ENCODE measurements at places on chromosomes 1 and 21.

DNA sequence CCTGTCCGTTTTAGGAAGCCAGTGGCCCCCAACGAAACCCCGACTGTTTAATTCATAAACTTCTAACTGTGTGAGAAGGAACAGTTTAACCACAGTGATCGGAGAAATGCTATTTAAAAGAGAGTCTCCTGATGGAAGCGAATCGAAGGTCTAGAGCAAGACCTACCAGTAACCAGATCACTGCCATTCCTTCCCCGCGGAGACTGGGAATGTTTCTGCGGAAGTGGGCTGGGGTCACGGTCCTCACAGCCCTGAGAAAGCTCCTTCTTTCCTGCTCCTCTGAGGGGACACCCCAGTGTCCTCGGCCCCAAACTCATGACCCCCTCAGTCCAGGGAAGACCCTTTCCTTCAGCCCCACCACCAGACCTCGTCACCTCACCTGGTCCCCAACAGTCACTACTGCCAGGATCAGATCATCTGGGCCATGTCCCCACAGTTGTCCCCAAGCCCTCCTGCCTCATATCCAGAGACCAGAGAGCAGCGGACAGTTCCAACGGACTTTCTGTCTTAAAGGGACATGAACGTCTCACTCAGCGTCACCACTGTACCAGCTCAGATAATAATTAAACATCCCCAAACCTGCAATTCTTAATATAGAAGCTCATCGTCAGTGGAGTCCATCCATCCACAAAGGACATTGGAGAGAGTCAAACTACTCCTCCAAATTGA lies at the start of gene TCP10L:
Gene TCP10L, minus strand, starts transcription at position 482 of the 669 bp plus-strand sequence. CDS start 1,219 bp downstream, outside the sequence.
- no peak for DNase-seq

DNA sequence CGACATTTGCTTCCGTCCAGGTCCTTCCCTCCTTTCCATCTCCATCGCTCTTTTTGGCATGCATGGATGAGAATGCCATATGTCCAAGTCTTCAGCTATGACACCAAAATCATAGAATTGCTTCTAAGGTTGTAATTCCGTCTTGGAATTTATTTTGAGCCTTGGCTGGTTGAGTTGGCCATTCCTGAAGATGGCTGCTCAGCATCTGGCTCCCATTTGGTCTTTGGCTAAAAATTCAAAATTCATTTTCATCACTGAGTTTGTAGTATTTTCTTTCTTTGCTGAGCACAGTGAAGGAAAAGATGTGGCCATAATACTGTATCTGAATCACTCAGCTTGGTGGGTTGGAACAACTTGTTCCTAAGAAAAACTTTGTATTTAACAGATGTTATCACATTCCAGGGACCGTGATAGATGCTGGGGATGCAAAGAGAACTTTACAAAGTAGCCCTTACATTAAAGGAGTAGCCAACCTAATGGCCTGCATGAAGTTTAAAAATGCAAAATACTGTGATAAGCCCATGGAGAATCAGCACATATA lies 15.6 kb downstream of the JUN start:
- no peak for DNase-seq

- DNase-seq = no peak
These were observed 25.3 kb downstream of the SLC30A7 start for GRCh38 chr1:100921110-100921706.

GRCh38 chr1:185843986-185844385 lies 109.8 kb downstream of the HMCN1 start:
- no peak for DNase-seq

- no peak for DNase-seq
These were observed 54.7 kb upstream of the ZRANB2 start for GRCh38 chr1:71135571-71135970.

- DNase-seq = no peak
These were observed 16.1 kb upstream of the LRRC3 start for GRCh38 chr21:44439211-44439600.

DNA sequence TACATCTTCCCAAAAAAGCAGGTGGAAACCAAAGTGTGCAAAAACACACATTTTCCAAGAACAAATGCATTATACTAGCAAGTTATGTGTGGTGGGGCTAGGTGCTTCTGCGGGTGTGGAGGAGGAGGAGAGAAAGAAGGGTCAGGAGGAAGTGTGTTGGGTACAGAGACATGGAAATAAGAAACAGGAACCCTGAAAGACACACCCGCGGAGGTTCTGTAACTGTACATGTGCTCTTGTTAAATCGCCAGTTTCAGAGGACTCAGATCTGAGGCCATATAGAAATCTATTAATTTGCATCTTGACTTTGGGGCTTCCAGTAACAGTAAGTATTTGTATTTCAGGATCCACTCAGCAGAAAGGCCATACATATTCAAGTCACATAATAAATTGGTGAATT lies 30.9 kb downstream of the ERG start:
- no peak for DNase-seq

DNA sequence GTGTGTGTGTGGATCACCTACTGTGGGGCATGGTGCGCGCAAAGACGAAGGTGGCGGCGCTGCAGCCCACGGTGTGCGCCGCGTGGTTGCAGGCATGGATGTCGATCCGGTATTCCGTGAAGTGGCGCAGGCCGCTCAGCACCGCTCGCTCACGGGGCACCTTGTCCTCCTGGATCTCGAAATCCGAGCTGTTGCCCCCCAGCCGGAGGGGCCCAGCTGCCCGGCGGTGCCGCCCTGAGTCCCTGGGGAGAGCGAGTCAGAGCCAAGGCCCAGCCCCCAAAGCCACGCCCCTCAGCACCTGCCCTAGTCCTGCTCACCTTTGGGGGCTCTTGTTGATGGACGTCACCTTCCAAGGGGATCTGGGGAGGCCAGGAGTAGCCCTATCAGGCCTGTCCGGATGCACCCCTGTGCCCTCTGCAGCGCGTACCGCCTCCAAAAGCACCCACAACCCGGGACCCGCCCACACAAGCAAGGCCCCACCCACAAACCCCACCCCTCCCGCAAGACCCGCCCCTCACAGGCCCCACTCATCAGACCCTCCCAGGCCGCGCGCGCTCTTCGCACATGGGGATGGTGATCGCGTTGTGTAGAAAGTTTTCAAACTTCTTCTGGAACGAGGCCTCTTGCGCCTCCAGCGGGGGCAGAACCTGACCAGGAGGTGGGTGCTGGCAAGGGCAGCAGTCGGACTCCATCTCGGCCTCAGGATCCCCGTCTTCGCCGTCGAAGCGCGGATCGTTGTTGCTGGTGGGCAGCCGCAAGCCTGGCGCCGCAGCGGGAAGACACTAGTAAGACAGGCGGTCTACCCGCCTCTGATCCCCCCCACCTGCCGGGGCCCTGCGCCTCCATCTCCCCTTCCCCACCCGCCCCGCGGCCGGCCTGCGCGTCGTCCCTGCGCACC lies 13.6 kb downstream of the INSRR start:
- peak; percentile 46 for DNase-seq

GRCh38 chr1:33468531-33468930 lies 3.9 kb upstream of the ZSCAN20 start:
- DNase-seq = no peak

- DNase-seq = no peak
These were observed 220.8 kb upstream of the KIAA0040 start for GRCh38 chr1:175413367-175413766.

DNA sequence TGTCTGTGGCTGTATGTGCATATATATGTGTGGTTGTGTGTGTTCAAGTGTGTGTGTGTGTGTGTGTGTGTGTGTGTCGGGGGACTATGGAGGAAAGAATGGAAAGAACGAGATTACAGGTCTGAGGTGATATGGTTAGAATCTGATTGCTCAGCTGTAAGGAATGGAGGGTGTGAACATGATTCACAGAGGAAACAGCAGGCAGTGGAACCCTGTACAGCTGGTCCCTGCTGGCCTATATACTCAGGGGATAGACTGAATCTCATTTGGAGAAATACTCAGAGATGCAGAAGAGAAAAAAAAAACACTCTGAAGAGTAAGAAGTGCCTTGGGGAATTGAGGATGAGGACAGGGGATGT lies 180.1 kb upstream of the ESRRG start:
- no peak for DNase-seq

GRCh38 chr1:1298861-1299685 lies 8.7 kb downstream of the ACAP3 start:
- no peak for DNase-seq

GRCh38 chr1:240104672-240105071 lies 13.0 kb downstream of the FMN2 start:
- no peak for DNase-seq

DNA sequence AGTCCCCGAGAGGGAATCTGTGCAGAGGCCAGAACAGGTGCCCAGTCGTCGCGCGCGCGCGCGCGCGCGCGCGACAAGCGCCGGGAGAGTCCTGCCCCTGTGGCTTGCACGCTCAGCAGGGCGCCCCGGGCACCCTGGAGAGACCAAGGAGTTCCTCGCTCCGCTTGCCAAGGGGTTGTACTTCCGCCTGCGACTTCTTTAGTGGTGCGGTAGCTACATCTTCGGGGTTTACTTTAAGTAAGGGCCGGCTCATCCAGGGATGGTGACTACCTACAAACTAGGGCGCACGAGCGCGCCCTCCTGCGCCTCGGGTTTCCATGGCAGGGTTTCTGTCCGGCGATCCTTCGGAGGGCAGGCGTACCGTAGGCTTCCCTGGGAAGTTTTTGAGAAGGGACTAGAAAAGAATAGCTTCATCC lies 1.4 kb downstream of the LHX4 start:
- DNase-seq = no peak

DNA sequence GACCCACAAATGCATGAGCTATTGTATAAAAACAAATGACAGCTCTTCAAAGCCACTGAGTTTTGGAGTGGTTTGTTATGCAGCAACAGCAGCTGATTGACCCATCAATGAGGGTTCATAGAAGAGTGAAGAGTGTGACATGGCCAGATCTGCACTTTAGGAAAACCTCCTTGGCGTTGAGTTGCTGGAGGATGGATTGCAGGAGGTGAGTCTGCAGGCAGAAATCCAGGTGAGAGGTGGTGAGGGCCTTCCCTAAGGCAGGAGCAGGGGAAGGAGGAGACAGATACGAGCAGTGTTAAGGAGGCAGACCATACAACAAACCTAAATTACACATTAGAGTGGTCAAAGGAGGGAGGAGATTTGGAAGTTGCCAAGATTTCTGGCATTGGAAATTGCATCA lies 169.3 kb upstream of the CSF3R start:
- no peak for DNase-seq

DNA sequence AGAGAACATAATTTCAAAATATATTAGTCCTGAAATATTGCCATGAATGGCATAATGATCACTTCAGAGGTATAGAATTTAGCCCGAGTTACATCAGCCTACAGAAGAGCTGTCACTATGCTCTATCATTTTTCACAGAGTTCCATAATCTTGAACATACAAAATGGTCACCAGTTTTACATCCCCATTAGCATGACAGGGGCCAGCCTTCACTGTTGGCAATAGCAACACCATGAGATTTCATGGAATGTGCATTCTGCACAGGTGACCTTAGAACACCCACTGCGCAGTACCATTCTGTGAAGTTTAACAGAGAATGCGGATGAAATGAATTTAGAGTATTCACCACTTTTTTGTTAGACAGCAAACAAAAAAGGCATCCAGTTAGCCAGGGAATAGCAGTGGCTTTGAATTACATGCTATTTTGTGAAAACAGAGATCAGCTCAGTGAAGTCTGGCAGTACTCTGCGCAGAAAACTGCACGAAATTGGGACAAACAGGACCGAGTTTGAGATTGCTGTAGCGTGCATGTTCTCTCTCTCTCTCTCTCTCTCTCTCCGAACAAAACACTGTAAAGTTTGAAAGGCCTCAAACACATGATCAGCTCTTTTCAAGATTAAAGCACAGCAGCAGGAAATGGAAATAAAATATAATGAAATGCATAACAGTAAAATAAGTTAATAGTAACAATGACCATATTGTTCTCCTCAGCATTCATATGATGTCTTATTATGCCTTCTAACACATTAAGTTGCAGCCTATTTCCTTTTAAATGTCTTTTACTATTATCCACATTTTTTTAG lies 349.3 kb downstream of the USH2A start:
- no peak for DNase-seq

DNA sequence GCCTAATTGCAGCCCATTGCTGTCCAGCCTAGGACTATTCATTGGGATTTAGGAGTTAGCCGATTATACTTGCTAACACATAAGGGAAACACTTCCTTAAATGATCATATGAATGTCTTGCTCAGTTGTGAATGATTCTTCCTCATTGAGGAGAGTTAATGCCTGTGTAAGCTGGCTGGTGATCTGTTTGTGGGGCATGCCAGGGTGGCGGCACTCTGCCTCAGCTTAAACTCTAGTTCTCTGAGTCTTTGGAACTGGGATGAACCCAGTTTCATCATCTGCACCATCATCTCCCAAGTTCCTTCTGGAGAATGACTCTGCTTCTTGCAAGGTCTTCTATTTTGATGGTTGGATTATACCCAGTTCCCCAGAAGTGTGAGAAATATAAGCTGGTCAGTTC lies 23.9 kb upstream of the SLAMF6 start:
- DNase-seq = no peak

DNA sequence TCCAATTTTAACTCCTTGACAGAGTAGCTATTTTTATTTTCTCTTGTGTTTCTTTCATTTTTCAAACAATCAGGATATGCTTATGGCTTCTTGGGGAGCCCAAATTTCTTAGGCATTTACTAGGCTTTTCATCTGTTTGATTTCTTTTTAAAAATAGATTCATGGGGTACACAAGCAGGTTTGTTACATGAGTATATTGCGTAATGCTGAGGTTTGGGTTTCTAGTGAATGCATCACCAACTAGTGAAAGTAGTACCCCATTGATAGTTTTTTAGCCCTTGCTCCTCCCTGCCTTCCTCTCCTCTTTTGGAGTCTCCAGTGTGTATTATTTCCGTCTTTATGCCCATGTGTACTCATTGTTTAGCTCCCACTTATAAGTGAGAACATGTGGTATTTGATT lies 190.7 kb downstream of the CENPF start:
- no peak for DNase-seq

DNA sequence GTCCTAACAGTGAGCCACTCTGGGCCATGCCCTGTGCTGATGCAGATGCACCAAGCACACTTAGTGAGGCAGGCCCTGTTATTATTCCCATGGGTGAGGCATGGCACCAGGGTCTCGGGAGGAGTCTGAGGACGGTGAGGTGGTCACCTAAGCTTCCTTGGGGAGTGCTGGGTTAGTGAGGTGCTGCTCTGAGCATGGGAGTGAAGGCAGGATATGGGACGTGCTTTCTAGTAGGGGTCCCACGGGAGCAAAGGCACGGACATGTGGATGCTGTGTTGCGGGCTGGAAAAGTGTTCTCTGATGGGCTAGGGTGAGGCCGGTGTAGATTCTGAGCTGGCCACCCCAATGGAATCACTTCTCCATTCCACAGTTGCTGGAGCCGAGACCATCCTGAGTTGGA lies 77.5 kb upstream of the CSF3R start:
- DNase-seq = no peak

DNA sequence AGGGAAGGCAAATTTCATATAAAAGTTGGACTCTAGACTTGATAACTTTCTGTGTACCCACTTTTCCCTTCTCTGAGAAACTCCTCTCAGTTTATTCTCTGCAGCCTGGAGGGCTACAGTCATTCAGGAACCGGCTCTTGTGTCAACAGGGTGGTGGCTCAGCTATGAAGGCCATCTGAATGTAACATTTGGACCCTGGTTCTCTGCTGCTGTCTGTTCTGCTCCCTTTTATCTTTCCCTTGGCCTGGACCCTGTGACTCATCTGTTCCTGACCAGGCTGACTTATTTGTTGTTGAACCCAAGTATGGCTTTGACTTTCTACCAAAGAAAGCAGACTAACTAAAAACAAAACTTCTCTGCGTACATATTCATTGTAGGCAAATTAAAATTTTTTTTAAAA lies 75.4 kb downstream of the CENPF start:
- DNase-seq = no peak

- DNase-seq = no peak
These were observed 2.7 kb downstream of the CD34 start for GRCh38 chr1:207908107-207908734.

All from stimulated activated naive CD4-positive, alpha-beta T cell (primary cell).